ENCODE measurements at places on chromosomes 1 and 21. TPM values are rescaled to one million over a fixed set of nuclear protein-coding genes. Genes with fewer than 3 reads are reported as not detected.

The RBM11 gene
- total RNA-seq = not detected

The S100A7 gene
- total RNA-seq = not detected

The TMEM240 gene
- 1.4 TPM for total RNA-seq

The LCE2D gene
- total RNA-seq = not detected

The TMEM200B gene
- 15.1 TPM for total RNA-seq
